ENCODE measurements at places on chromosomes 7 and 10. TPM values are rescaled to one million over a fixed set of nuclear protein-coding genes. Genes with fewer than 3 reads are reported as not detected.

DNA sequence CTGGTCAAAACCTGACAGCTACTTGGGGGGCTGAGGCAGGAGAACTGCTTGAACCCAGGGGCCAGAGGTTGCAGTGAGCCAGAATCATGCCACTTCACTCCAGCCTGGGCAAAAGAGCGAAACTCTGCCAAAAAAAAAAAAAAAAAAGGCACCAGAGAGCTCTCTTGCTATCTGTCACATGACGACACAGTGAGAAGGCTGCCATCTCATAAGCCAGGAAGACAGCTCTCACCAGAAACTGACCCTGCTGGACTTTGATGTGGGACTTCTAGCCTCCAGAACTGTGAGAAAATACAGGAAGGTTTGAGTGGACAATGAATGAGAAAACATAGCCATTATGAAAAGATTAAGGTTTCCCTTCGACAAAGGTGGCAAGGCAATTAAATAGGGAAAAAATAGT lies 51.1 kb upstream of the KCNIP2 start:
- DNase-seq: no peak

DNA sequence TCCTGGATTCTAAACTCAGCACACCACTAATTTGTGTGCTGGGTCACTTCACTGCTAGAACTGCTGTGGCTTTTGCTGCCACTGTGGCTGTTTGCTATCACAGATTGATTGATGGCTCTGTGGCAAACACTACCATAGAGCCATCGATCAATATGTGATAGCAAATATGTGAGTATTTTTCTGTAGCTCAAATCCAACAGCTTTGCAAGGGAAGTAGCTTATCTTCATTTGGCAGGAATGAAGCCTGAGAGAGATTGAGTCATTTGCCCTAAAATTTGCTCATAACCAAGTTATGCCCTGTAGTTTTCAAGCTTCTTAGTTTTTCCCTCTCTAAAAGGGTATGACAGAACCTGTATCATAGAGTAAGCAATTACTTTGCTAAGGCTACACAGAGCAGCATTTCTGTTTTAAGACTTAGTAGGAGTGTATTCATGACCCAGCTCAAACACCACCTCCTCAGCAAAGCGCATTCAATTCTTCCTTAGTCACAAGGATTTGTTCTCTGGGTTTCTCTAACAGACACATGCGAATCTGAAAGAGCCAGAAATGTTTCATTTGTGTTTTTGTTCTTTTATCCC lies 43.1 kb downstream of the MINPP1 start:
- DNase-seq: no peak

ZC3HAV1L gene
- total RNA-seq: 29.1 TPM

DNA sequence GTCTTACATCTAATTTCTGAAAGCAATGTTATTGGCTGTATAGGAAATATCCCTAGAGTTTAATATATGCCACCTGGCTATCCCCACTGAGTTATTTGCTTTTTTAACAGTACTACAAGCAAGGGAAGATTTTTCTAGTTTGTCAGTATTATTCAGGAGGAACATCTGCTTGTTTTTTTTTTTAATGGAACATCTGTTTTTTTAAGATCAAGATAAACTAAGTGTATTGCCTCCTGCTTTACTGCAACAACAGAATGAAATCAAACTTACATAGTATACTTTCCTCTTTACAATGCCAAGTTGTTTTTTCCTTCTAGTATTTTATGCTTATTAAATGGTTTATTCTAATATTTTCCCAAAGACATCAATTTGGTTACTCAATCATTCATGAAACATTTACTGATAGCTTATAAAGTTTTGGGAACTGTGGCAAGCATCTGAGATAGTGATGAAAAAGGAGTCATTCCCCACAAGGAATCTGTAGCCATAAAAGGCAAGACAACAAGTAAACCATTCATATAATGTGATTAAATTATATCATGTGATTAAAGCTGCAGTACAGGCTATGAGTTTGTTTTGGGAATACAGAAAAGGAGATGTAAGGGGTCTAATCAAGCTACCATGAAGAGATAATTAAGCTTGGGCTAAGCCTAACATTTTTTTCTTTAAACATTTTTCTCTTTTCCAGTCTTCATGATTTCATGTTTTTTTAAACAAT lies 17.4 kb downstream of the MTPN start:
- no peak for DNase-seq
